ACHN (cell line): ENCODE measurements at places on chromosomes 1 and 21.

DNA sequence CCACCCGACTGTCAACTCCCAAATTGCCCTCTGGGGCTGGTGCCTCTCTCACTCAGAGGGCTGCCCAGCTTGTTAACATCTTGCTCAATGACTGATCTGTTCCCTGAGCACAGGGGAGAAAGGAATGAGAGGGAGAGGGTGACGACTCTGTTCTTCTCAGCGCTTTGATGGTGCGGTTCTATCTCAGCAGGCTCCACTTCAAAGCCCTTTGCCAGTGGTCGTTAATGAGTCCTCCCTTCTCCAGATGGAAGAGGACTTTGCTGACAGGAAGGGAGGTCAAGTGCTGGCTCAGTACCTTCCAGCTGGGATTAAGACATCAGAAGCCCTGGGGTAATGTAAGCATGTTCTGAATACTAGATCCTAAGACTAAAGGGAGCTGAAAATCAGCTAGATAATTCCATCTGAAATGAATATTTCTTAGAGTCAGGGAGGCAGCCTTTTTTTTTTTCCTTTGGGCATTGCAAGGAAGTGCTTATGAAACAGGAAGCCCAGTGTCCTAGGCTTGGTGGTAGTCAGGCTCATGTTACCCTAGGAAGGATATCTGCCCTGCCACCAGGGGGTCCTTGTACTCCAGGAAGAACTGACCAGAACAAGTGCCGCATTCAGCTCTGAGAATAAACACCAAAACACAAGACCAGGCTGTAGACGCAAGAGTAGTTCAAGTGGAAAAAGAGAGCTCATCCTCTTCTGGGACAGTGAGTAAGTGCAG, 4.7 kb downstream of the FMOD start:
- no peak for DNase-seq

DNA sequence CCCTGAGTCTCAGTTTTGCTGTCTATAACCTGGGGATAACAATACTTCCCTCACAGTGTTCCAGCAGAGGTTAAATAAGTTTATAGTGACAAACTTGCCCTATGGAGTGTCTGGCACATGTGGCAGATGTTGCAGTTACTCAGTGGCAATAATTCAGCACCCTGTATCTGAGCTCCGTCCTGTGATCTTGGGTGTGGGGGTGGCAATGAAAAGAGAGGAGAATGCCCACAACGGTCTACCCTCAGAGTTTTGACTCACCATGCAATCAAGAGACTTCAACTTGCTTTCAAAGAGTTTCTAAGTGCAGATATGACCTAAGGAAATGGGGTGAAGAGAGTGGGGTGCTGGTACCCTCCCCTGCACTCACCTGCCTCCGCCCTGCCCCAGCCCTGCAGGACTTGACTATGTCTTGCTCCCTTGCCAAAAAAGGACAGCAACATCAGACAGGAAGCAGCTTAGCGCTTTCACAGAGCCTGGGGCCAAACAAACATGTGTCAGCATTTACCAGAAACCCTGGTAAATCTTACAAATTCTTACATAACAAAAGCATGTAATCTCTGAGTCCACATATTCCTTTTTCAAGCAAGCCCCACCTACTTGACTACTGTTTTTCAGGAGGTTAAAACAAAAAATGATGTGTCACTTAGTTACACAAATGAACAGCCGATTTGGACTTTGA, 185.1 kb upstream of the CAMK1G start:
- no peak for DNase-seq

DNA sequence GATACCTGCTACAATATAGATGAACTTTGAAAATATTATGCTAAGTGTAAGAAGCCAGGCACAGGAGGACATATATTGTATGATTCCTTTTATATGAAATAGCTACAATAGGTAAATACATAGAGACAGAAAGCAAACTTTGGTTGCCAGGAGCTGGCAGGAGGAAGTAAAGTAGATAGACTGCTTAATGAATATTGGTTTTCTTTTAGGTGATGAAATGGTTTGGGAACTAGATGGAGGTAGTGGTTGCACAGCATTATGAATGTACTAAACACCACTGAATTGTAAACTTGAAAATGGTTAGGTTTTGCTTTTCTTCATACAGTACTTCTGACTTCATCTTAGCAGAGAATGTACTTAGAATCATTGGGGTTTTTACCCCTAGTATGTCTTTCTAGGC, 21.5 kb downstream of the ABCB10 start:
- DNase-seq, result no peak

GRCh38 chr1:15493869-15494390, 18.0 kb downstream of the CELA2B start:
- no peak for DNase-seq

GRCh38 chr1:25580927-25581326, 35.7 kb upstream of the MAN1C1 start:
- DNase-seq, result no peak

- DNase-seq, result no peak
Measured at GRCh38 chr1:46034601-46035516, 97.6 kb downstream of the PIK3R3 start.

DNA sequence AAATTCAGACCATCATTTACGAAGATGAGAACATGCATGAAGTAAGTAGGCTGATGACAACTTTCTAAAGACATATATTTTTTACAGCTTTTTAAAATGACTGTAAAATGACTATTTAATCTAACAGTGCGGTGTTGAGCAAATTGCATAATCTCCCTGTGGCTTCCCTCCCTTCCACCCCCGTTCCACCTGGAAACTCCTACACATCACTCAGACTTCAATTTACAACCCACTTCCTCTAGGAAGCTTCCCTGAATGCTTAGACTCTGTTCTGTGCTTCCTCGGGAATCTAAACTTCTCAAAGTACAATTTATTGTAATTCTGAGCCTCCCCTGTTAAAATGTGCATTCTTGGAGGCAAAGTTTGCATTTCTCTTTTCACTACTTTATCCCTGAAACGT, 354.9 kb downstream of the DPYD start:
- no peak for DNase-seq

DNA sequence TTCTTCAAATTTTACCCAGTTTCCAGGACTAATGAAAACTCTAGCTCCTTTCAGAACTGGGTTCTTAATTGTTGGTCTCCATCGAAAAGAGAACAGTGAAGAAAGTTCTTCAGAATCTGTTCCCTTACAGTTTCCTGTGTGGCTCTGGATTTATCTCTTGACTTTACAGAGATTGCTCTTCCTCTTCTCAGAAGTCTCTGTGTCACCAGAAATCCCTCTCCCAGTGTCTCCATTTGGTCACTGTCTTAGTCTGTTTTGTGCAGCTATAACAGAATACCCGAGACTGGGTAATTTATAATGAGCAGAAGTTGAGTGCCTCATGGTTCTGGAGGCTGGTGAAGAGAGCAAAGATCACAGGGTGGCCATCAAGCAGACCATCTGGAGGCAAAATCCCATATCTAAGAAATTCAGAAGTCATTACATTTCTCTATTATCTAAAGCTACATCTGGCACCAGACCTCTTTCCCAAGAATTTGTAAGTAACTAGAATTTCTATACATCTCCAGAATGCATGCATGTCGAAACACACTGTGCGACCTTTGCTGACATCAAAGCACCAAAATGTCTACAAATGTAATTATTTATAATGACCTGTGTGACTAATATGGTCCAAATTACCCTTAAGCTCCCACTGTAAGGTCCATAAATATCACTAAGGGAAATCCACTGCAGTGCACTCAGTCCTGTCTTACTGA, 65.4 kb upstream of the KRTAP19-8 start:
- DNase-seq, result no peak

- no peak for DNase-seq
Measured at GRCh38 chr21:39555911-39556590, 56.7 kb upstream of the B3GALT5 start.
